ENCODE measurements at places on chromosomes 7 and 10.

DNA sequence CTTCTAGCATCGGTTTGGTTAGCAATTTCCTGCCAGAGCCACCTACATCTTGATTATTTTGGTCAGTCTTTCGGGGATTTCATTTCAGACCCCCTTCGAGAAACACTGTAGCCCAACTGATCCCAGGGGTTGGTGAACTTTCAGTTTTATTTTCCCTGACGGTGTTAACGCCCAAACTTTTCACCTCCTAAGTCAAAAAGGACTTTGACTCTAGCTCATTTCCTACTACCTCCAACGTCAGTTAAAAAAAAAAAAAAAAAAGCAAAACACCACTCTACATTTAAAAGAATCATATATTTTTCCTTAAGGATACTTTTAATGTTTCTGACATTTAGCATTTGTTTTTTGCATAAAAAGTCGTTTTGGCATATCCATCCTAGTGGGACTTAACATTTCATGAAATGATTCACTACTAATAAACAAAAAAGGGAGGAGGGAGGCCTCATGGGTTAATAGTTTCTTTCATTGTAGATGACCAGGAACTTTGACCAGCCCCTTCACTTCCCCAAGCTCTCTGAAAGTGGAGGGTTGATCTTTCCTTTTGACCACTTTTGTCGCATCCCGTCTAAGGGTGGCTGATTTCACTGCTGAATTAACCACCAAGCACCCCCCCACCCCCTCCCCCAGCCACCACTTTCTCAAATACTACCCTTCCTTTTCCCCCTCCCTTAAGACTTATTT lies 764 bp upstream of the TCF7L2 start:
- DNase-seq, result no peak

DNA sequence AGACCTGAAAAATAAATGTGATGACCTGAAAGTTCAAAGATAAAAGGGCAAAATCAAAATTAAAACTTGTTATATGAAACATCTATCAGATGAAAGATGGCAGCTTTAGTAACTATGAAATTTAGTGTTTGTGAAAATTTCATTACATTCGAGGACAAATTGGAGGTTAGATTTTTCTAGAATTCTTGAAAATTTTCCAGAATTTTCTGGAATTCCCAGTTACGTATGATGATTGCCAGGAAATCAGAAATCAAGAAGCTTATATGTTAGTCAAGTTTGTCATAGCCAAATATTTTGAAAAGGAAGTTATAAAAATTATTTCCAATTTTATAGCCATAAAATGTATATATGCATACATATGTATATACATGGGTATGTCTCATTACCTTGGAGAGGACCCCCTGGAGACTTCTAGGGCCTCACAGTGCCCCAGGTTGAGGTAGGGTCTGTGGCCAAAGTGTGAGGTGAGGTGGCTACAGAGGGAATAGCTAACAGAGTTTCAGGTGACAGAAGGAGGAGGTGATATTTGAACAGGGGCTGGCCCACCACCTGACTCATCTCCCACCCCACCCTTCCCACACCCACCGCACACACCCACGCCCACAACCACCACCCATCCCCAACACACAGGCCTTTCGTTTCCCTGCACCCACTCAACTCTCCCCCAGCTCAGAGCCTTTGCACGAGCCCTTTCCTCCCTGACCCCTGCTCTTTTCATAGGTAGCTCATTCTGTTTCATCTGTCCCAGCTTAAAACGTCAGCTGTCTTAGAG lies 21.5 kb downstream of the C10orf105 start:
- DNase-seq, result no peak

DNA sequence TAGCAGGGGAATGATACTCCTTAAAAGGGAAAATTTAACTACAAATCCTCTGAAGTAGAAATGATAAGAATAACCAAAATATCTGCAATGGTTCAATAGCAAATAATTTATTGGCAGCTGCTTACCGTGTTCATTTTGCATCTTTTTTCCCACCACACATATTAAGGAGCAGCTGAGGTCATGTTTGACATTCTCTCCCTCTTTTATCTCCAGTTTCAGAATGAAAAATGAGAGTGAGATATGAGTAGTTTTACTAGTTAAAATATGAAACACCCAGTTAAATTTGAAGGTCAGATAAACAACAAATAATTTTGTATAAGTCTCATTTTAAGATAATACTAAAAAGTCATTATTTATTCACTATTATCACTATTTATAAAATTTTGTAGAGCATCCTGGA lies 3.1 kb downstream of the LIPN start:
- no peak for DNase-seq

DNA sequence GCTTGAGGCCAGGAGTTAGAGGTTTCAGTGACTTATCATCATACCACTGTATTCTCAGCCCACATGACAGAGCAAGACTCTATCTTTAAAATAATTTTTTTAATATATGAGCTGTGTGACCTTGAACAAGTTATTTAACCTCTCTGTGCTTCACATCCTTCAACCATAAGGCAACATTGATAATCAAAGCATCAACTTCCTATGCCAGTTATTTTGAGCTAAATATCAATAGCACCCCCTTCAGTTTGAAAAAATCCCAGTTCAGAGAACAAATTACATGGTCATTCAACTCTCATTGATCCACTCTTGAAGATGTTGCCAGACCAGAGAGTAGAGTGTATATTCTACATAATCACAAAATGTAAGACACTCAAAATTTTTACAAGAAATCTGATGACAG lies 53.0 kb downstream of the ASNS start:
- DNase-seq, result no peak

GRCh38 chr7:1193593-1194424 lies 33.8 kb upstream of the ZFAND2A start:
- no peak for DNase-seq

- no peak for DNase-seq
These were observed 250.8 kb downstream of the CCDC3 start for GRCh38 chr10:12750526-12751201.

DNA sequence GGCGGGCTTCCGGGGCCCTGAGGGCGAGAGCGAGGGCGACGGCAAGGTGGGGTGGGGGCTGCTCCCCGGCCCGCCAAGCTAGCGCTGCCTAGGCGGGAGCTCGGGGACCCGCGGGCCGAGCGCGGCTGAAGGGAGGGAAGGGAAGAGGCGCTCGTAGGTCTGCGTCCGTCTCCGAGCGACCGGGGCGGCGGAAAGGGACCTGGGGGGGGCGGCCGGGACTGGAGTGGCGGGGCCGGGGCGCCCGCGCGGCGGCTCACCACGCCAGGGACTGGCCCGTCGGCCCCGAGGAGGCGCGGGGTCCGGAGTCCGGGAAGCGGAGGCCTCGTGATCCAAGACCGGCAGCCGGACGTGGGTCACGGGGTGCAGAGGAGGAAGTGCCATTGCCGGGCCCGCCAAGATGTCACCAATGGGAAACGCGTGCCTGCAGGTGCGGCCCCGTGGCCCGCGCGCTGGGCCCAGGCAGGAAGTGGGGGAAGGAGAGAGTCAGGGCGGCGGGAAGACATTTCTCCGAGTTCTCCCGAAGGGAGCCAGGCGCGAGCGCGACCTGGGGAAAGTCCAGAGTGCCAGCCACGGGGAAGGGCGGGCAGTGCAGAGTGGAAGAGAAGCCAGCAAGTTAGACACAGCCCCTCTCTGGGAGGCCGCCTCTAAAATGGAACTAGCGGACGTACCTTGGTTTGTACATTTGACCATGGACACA lies 11.9 kb downstream of the HNRNPF start:
- no peak for DNase-seq

GRCh38 chr10:93715345-93715744 lies 13.0 kb upstream of the FRA10AC1 start:
- no peak for DNase-seq

- no peak for DNase-seq
These were observed 217.6 kb downstream of the USP6NL start for GRCh38 chr10:11393858-11394257.

DNA sequence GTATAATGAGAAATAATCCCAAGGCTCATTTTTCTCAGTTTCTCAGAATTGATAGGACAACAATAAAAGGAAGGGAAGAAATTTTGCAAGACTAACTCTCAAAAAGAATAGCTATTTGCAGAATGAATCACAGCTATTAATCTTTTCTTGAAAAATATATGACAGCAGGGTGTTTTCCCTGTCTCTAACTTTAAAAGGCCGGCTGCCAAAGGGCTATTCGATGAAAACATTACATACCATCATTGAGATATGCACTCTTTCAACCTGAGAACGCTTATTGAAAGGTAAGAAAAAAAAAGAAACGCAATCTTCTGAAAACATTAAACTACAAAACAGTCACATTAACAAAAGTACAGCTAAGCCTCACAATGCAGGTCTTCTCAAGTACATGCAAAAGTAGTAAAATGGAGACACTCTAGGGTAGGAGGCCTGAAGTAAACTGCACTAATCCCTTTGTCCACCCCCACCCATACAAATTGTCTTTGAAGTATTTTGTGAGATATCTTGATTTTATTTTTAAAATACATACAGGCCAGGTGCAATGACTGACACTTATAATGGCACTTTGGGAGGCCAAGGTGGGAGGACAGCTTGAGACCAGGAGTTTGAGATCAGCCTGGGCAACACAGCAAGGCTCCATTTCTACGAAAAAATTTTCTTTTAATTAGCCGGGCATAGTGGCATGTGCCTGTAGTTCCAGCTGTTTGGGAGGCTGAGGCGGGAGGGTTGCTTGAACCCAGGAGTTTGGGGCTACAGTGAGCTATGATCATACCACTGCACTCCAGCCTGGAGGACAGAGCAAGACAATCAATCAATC lies 83.0 kb downstream of the PARD3 start:
- no peak for DNase-seq

DNA sequence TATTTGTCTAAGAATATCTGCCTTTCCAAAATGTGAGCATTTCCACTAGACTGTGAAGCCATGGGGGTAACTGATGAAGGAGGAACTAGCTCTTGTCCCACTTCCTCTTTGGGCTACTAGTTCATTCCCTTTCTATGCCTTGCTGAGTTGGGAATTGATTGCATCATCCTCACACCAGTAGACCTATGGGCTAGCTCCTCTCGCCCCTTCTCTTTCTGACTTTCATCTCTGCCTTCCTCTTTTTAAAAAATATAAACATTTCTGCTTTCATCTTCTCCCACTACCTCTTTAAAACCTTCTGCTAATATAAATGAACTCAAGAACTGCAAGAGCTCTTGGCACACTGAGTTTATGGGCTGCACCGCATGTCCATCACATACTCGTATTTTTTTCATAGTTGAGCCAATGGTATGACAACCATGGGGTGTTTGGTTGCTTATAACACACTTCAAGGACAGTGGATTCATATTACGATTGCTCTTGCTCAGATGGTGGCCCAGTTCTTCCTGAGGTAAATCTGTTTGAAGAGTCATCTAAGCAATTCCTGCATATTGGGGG lies 182.0 kb downstream of the REEP3 start:
- no peak for DNase-seq

GRCh38 chr7:48298779-48299178 lies 127.5 kb downstream of the ABCA13 start:
- no peak for DNase-seq

GRCh38 chr7:40506158-40506557 lies 371.4 kb downstream of the SUGCT start:
- no peak for DNase-seq

DNA sequence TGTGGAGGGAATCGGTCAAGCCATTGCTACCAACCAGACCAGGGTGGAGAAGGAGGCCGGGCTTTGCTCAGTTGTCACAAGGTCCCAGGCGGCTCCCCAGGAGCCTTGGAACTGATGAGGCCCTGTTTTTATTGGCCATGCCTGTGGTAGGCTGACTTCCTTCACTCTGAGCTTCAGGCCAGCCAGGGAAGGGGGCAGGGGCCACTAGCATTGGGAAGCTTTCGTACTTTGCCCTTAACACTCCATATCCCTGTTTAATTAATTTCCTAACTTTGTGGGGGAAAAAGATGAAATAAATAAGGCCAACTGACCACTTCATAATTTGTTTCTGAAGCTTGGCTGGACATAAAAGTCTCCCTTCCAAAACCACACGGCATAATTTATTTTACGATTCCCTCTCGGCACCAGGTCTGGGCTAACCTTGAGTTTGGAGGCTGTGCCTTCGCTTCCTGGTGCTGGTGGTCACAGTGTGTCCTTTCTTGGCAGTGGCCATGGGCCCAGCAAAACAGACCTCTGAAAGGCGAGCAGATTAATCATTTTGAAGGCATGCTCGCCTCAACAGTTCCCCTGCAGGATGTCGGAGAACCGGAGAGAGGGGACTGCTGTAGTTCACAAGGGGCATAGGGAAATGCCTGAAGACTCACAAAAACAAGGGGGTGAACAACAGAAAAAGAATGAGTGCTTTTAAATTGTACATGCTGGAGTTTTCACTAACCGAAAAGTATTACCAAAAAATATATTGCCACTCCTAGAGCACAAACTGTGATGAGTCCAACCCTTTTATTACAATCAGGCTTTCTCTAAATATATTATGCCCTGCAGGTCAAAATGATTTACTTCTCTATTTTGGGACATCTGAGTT lies 966.0 kb downstream of the LRMDA start:
- DNase-seq, result no peak

Measured in NCI-H1417 treated with DMSO at 0.1 percent for 48 hours (cell line).